ENCODE measurements at places on chromosomes 13 and 19.
A peak's percentile ranks its signal among the peaks of the same experiment; 100 is the strongest.

GRCh38 chr13:40780822-40781401 is 8.5 kb upstream of the SLC25A15 start:
- no peak for DNase-seq

- DNase-seq, result no peak
These were observed 85.5 kb downstream of the ELF1 start for GRCh38 chr13:40933508-40934204.

DNA sequence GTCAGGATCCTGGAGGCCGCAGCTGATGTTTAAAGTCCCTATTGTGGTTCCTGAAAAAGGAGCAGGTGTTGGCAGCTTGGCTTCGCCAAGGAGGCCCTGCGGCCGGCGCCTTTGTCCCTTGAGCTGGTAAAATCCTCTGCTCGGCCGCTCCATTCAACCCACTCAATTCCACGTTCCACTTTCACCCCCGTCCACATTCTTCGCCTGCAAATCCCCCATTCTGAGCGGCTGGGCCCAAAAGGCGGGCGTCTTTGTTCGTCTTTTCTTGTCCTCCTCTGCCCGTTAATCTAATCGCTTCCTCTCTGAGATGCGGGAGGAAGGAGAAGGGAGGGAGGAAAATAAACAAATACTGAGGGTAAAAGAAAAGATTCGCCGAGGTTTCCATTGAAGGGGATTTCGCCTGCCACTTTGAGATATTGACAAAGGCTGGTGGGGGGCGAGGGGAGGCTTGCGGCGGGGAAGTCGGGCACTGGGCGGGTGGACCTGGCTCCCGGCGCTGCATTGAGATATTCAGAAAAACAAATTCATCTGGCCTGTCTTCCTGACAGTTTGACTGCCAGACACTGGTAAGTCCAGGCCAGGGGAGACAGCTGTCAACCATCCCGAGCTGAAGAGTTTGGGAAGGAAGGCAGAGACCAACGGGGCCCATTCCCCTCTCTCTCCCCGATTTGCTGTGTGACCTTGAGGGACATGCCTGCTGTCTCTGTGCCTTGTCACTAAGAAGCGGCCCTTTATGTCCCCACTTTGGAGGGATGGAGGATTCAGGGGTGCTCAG is 37.6 kb downstream of the ZNRF4 start:
- DNase-seq, result no peak

GRCh38 chr13:53144826-53145225 is 116.2 kb downstream of the OLFM4 start:
- no peak for DNase-seq

- DNase-seq, result no peak
These were observed 18.3 kb downstream of the ZNF100 start for GRCh38 chr19:21749090-21749489.

DNA sequence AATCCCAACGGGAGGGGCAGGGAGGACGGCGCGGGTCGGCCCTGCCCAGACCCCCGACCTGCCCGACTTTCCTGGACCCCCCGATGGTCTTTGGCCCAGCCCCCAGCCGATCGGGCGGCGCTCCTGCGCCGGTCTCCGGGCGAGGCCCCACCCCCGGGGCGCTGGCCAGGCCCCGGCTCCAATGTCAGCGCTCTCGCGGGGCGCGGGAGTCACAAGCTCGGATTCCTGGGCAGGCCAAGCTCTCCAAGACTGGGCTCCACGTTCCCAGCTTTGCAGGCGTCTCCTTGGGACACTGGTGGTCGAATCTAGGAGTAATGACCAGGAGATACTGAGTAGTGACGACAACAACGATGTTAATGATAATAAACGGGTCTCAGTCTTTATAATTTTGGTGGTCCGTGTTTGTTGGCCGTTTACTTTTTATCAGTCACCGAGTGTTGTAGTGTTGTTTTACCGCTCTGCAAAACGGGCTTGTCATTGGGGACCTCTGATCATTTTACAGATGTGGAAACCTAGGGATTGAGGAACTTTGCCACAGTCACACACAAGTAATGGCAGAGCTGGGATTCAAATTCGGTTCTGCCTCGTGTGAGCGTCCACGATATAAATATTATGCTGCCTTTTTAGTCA is 545 bp downstream of the RAD23A start:
- peak; percentile 38 for DNase-seq

GRCh38 chr19:741506-742131 is 9.3 kb upstream of the MISP start:
- DNase-seq, result no peak

- DNase-seq, result no peak
These were observed 57.4 kb downstream of the PEPD start for GRCh38 chr19:33464010-33464732.

GRCh38 chr13:30789166-30789862 is 54.0 kb downstream of the ALOX5AP start:
- no peak for DNase-seq

GRCh38 chr13:72508392-72508791 is 219.0 kb downstream of the MZT1 start:
- DNase-seq, result no peak

DNA sequence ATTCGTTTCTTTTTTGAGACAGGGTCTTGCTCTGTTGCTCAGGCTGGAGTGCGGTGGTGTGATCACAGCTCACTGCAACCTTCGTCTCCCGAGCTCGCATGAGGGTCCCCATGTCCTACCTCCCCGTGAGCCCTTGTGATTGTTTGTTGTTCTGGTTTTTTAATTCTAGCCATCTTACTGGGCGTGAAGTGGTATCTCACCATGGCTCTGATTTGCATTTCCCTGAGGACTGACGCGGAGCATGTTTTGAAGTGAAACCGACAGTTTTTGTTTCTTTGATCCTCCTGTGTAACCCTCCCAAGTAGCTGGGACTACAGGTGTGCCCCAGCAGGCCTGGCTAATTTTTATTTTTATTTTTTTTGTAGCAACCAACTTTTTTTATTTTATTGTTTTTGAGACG is 21.7 kb downstream of the GNG7 start:
- DNase-seq, result no peak

- no peak for DNase-seq
These were observed 10.9 kb downstream of the POLR2E start for GRCh38 chr19:1084024-1084868.

GRCh38 chr13:43251961-43252360 is 228.6 kb downstream of the DNAJC15 start:
- no peak for DNase-seq

DNA sequence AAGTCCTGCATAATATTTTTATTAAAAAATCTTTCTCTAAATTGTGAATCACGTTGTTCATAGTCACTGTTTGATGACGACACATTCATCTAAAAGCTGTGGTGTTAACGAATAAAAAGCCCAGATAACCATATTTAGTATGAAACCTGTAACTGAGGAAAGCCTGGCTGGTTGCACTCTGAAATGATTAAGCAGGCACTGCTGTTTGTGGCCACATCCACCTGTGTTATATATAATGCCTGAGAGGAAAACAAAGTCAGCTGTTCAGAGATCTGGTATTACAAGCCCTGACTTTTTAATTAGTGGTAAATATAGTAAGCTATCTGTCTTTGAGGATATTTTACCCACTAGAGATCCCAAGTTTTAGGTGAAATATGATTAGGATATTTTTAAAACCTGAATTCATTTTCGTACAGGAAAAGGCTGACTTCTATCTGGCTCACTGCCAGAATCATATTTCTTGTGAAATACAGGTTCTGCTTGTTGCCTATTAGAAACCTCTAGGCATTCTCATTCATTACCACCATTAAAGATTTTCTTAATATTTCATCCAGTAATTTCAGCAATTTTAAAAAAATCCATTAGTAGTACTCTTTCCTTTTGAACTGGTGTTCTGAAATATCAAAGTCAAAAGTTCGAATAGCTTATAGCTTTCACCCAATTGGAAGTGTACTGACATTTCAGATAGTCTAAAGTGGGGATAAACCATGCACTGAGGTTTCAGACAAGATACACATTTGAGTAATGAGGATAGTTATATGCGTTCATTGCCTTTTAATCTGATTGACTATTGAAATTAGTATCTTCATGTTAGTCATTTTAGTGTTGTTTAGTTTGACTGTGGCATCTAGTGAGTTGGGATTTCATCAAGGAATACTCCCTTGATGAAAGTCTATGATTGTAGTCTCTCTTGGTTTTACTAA is 79.7 kb downstream of the LMO7 start:
- DNase-seq, result no peak

DNA sequence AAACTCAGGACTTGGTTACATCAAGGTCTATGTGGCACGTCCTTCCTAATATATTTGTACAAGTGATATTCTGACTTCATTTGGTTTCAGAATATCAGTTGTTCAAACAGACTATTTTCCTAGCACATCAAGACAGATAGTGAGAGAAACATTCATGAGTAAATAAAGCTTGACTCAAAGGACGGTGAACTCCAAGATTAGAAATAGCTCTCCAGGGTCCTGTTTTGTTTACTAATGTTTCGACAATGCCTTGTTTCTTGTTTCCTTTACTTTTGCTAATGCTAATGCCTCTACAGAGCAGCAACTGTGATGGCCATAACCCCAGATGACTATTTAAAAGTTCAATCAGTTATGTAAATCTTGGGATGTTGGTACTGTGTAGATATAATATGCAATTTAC is 313.9 kb downstream of the KLF12 start:
- DNase-seq, result no peak

GRCh38 chr19:30006207-30006606 is 64.2 kb downstream of the URI1 start:
- DNase-seq, result no peak

DNA sequence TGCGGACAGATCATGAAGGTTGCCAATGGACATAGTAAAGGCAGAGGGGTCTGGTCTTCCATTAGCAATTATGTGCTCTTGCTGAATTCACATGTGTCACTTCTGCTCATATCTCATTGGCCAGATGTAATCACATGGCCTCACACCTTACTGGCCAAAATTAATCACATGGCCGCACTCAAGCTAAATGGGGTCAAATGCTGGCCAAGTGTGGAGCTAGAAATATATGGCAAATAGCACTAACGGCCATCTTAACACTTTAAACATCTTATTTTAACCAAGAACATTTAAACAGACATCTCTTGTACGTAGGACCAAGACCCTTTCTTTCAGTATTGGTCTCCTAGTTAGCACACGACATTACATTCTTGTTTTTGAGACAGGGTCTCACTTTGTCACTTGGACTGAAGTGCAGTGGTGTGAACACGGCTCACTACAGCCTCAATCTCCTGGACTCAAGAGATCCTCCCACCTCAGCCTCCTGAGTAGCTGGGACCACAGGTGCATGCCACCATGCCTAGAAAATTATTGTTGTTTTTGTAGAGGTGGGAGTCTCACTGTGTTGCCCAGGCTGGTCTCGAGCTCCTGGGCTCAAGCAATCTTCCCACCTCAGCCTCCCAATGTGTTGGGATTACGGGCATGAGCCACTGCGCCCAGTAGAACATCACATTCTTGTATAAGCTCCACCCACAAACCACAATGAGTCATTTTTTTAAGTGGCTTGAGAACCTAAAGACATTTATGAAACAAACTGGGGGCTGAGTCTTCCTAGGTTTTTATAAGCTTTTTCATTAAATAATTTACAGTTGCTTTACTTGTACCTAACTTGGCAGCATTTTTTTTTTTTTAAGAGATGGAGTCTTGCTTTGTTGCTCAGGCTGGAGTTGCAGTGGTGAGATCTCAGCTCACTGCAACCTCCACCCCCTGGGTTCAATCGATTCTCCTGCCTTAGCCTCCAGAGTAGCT is 2.9 kb upstream of the PTOV1 start:
- no peak for DNase-seq

DNA sequence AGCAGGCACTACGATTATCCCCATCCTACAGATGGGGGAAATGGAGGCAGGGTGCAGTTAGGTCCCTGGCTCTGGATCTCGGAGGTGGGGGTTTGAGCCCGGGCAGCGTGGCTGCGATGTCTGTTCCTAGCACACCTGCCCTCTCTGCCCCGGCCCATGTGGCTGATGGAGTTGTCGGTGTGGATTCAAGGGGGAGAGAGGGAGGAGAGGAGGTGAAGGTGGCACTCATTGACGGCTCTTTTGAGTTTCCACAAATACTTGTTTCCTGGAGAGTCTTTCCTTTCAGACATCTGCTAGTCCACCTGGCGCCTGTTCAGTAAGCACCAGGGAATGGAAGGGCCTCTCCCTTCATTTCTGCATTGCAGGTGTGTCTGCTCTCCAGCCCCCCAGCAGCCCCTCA is 69.9 kb downstream of the ARHGEF18 start:
- DNase-seq, result no peak

DNA sequence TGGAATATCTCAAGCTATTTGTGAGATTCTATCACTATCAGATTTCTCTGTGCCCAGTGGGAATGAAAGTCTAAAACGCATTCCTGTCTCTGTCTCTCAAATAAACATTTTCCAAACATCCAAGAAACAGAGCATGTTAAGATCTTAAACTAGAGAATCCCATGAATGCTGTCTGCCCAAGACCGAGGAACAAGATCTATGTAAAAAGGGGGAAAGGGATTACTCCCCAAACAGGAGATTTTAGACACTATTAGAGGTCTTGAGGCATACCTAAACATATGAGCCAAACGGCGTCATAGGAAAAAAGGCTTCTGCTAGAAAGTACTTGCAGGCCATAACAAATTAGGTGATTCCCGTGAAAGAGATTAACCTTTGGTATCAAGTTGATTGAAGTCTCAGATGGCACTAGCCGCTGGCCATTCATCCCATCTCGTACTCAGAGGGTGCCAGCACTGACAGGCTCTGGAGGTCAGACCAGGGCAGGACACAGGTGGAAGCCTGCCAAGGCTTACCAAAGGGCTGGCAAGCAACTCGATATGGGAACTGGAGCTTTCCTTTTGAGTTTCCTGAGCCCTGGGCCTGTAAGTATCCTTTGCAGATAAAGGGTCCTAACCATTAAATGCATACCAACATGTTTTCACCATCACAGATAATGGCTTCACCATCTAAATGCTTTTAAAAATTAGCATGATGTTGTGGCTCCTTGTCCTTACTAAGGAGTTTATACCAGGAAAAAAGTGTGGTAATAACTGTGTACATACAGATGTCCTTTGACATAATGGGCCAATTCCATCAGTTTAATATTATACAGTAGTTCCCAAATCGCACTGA is 225.2 kb downstream of the FOXO1 start:
- DNase-seq, result no peak

DNA sequence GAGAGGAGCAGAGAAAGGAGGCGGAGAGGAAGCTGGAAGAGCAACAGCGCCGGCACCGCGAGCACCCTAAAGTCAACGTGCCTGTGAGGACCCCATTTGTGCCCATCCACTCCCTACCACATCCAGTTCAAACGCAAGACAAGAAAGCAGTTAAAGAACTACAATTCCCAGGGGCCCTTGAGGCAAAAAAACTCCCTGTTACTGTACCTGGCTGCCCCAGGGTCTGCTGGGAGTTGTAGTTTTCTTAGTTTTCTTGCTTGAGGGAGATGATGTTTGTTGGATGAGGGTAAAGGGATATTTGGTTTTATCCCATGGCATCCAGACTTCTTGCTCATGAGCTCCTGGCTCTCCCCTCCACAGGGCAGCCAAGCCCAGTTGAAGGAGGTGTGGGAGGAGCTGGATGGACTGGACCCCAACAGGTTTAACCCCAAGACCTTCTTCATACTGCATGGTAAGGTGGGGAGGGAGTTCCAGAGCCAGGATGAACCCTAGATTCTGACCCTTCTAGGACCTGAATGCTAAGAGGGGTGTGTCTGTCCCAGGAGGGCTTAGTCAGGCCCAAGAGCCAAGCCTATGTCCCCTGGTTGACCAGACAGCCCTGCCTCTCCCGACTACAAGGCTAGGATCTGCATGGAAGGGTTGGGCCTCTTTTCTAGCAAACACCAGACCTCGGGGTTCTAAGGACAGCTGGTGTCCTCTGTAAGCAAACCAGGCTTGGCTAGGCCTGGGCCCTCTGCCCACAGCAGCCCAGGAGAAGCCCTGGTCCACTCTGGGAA is 13.2 kb downstream of the NUCB1 start:
- no peak for DNase-seq

Data from stimulated activated CD4-positive, alpha-beta T cell treated with anti-CD3 and anti-CD28 coated beads, TNF-alpha, amount 100 ng/mL, for 4 hours (primary cell).